Colonic mucosa (tissue), 4 donors: ENCODE measurements at places on chromosomes 3 and 15. TPM values are rescaled to one million over a fixed set of nuclear protein-coding genes. Genes with fewer than 3 reads are reported as not detected.

GRCh38 chr3:39130693-39131265, 22.6 kb downstream of the CSRNP1 start:
- H3K27ac ChIP-seq: no peak overlapping the region
- peaks cover 1% of the 10 kb centered on the region for H3K4me1 ChIP-seq
- H3K27me3 ChIP-seq: no peaks in the 10 kb centered on the region
- no peak overlapping the region for H3K4me3 ChIP-seq

DNA sequence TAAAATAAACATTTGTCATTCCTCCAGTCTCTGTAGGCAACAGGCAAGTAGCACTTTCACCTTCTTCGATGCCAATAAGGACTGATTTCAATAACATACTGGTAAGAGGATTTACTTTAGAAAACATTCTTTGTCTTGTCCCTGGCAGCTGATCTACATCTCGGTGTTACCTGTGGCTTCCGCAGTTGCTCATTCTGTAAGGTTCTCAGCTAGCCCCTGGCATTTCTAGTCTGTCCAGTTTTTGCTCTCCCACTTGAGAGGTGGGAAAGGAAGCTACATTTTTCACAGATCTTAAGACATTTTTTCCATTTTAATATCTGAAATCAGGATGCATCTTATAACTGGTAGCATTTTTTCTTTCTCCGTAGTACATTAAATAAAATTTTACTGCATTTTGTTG, 19.7 kb upstream of the MAP6D1 start:
- DNase-seq: no peak
- no peaks in the 10 kb centered on the region for H3K27me3 ChIP-seq
- no peak overlapping the region for H3K27ac ChIP-seq
- peaks cover 14% of the 10 kb centered on the region for H3K36me3 ChIP-seq
- no peaks in the 10 kb centered on the region for H3K4me1 ChIP-seq
- no peak overlapping the region for H3K4me3 ChIP-seq

GRCh38 chr3:482479-482878, 285.9 kb downstream of the CHL1 start:
- H3K27ac ChIP-seq: no peak overlapping the region
- H3K4me3 ChIP-seq: no peak overlapping the region
- DNase-seq: no peak
- H3K4me1 ChIP-seq: no peaks in the 10 kb centered on the region
- H3K36me3 ChIP-seq: no peaks in the 10 kb centered on the region

DNA sequence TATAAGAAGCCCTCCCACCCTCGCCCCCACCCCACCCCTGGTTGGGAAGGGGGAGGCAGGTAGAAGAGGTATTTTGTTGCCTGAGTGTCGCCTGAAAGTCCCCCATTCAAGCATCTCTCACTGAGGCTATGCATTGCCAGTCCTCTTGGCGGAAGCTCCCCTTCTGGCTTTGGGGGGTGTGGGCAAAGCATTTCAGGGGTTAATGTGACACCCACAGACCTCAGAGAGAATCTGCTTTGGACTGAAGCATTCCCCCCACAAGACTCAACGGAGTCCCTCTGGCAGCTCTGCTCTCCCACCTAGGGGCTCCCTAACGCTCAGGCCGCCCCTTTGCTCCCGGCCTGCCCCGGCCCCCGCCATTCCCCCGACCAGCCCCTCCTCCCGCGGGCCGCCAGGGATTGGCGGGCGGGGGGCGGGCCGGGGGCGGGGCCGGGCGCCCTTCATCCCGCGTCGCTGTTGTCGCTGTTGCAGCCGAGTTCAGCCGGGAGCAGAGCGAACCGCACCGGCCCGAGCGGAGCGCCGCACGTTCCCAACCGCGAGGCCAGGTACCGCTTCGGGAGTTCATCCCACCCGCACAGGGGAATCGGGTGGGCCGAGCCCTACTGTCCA, at the start of gene SLC38A3:
SLC38A3 (plus strand) TSS at position 468 of the 609 bp plus-strand sequence. CDS start 8,929 bp downstream, outside the sequence.
- peaks cover 40% of the 10 kb centered on the region for H3K27me3 ChIP-seq
- no peak within 1 kb of the TSS for H3K27ac ChIP-seq
- H3K4me1 ChIP-seq: no peaks in the 10 kb centered on the region
- no peak for DNase-seq

The SAMD7 gene
- not detected for total RNA-seq

The RGMA gene
- 12.4 TPM for total RNA-seq

The CAV3 gene
- not detected for total RNA-seq

The LPCAT4 gene
- 175 TPM for total RNA-seq
